ENCODE measurements at places on chromosomes 16 and 17.
A peak's percentile ranks its signal among the peaks of the same experiment; 100 is the strongest.

DNA sequence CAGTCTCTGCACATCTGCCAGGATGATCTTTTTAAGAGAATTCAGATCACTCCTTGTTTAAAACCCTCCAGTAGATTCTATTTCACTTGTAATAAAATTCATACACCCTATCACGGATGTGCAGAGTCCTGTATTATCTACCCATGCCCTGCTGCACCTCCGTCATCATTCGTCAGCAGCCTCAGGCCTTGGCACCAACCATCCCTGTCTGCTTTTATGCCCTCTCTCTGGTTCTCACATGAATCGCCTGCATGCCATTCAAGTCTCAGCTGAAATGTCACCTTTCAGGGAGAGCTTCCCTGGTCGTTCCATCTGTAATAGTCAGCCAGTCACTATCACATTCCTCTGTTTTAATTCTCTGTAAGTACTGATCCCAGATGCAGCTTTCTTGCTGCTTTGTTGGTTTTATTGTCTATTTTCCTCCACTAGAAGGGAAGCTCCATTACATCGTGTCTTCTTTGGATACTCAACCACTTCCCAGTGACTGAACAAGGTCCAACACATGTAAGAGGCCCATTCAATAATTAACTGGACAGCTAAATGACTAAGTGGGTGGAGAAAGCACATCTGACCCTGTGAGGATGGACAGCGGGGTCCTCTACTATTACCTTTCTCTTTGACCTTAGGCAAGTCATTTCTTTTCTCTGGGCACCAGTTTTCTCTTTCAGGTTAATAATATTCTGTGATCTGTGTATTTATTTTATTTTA, 81.2 kb upstream of the GOT2 start:
- DNase-seq = no peak

GRCh38 chr17:66724581-66725341, 110.2 kb upstream of the CACNG5 start:
- no peak for DNase-seq

DNA sequence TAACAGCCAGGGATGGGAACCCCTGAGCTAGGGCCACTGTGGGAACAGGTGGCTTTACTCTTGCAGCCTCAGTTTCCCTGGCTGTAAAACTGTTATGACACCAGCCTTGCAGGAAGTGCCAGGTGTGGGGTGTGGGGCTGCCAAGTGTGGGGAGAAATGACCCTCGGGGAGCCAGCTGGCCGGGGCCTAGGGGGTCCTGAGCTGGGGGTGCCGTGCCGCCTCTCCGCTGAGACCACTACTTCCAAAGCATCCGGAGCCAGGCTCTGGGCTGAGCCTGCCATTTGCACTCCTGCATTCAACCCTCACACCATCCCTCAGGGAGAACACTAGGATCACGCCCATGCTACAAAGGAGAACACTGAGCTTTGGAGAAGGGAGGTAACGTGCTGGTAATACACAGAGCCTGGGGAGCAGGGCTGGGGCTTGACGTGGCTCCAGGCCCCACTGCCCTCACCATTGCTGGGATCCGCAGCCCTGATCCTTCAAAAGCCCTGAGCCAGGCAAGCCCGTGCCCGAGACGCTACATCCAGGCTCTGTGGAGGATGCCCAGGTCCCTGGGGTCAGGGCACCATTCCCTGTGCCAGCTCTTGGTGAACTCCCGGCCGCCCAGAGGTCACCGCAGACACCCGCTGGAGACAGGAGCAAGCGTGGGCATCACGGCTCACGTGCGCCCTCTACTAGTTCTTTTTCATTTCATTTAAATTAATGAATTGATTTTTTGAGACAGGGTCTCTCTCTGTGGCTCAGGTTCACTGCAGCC, 28.8 kb upstream of the GINS2 start:
- DNase-seq = peak; percentile 82

DNA sequence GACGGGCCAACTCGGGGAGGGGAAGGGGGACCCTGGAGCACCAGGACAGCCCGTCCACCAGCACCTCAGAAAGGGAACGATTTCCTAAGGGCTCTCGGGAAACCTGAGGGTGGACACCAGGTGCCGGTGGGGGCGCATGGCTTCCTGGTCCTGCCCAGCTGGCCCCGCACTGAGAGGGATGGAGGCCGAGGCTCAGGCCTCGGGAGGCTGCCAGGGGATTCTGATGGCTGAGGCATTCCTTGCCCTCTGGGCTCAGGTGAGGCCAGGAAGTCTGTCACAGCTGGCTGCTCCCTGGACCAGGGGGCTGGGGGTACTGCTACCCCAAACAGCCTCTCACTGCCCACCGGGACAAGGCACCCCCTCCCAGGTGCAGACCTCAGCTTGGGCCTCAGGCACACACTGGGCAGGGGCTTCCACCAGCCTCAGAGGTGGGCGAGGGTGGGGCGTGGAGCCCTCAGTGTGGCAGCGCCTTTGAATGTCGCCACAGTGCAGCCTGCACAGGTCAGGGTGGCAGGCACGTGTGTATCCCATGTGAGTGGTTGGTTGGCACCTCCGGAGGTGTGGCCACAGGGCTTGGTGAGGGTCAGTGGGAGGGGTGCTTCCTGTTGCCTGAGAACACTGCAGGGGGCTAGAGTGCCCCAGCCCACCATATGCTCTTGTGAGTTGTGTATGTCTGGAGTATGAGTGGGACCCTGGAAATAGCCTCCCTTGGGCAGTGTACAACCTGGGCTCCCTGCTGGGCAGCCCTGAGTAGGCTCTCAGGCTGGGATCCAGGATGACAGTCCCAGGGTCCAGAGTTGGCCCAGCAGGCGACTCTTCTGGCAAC, 3.9 kb upstream of the FSCN2 start:
- no peak for DNase-seq

DNA sequence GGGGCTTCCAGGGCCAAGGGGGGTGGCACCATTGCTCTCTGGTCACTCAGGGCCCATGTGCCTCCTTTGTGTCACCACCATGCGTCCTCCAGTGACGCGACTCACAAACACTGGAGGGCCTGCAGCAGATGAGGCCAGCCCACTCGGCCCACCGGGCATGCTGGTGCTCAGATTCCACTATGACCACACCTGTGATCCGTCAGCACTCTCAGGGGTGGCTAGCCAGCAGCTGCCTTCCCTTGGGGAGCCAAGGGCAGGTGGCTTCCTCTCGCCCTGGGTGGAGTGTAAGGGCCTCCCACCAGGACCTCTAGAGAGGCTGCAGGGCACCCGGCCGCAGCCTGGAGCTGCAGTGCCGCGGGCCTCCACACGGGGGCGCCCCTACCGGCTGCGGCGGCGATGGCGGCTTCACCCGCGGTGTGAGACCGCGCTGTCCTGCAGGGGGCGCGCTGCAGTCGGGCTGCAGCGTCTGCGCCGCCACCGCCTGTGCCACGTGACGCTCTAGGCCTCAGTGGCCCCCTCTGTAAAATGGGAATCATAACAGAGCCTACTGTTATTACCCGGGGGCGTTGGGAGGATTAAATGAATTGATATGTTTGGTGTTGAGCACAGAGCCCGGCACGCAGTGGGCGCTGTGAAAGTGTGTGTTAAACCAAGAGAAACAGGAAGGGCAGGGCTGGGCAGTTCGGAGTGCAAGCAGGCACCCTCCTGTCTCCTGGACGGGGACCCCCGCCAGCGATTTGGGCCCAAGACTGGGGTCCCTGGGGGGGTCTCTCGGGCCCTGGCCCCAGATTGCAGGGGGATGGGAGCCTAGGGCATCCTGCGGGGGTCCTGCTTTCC, 192.4 kb upstream of the GSE1 start:
- DNase-seq = peak; percentile 92

GRCh38 chr16:50690177-50690576, 3.2 kb upstream of the NOD2 start:
- no peak for DNase-seq

- no peak for DNase-seq
Measured at GRCh38 chr16:52238710-52239109, 308.2 kb downstream of the TOX3 start.

DNA sequence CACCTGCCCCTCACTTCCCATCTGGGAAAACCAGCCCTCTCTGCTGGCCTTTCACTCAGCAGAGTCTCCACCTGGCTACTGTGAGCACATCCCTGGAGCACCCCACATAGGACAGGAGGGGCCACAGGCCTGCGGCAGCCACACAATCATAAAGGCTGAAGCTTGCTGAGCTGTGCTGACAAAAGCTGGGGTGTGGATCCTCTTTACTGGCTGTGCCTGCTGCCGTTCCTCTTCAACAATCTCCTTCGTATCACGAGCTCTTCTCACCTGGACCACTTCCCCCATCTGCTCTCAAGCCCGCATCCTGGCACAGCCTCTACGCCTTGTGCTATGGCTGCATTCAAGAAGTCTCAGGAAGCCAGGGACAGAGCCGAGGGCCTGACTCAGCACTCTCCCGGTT, 86.1 kb downstream of the ZNF778 start:
- DNase-seq = no peak

DNA sequence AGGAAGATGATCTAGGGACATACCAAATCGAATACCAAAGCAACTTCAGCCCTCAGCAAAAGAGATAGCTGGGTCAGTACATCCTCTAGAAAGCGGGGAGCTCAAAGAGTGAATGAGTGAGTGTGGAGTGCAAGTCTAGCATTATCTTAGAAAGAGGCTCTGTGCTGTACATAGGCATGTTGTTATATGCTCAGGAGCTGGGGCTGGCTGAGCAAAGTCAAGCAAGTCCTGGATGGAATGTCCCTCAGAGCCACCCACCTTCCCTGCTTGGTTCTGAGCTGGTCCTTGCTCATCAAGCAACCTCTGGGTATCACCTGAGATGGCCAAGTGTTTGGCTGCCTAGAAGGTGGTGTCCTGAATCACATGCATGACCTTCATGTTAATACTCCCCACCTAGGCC, 4.9 kb upstream of the KLHL11 start:
- DNase-seq = no peak

DNA sequence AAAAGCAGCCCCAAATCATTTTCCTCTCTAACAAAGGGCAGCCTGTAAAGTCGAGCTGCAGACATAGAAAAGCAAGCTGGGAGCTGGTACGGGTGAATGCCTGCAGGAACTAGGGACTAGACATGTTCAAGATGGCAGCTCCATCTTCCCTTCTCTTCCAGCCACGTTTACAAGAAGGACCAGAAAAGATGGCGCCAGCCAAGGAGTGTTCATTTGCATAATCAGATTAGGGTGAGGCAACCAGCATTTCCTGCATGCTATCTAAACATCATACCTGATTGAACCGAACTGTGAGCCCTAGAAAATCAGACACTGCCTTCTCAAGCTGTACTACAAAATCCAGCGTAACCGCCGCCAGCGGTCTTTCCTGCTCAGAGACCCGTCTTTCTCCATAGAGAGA, 896.8 kb downstream of the CDH11 start:
- DNase-seq = no peak

DNA sequence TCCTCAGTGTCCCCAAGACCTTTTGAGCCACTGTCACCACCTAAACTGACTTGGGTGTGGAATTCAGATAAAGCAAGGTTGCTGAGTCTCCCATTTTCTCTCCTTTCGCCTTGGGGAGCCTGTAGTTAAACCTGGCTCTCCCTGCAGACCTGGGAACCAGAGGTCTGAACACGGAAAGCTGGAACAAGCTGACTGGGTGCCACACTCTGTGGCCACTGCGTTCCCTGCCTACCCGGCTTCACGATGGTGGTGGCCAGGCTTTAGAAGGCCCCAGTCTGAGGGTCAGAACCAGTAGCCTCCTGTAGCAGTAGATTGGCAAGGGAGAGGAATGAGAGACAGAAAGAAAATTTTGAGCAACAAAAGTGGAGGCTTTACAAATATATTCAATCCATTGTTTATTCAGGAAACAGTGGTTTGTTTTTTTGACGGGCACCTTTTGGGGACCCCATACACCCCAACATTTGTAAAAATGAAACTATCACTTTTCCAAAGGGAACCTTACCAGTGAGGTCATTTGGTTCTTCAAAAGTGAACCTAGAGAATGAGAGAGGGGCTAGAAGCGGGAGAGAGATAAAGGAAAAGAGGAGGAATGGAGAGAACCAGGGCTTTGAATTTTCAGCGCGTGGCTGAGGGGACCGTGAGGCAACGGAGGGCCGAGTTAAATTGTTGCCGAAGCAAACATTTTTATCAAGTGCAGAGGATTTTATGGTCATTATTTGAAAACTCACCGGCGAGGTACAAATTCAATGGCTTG, 1.8 kb upstream of the HOXB8 start:
- no peak for DNase-seq

DNA sequence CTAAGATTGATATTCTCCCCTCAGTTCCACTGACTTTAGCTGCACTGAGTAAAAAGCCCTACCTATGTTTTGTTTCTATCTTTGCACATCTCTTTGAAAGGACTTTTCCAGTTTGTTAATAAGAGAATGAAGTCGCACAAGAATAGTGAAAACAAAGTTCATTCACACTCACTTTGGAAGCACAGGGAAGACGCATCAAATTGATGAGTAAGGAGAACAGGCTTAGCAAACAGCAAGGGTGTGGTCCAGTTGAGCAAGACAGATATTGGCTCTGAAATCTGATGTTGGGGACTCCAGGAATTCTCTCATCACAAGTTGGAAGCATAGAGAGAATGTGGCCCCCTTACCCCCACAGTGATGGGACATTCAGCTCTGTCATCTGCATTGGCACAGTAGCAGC, 221.3 kb downstream of the CDH11 start:
- DNase-seq = no peak

- DNase-seq = no peak
Measured at GRCh38 chr16:1923299-1924034, 5.3 kb upstream of the HS3ST6 start.

DNA sequence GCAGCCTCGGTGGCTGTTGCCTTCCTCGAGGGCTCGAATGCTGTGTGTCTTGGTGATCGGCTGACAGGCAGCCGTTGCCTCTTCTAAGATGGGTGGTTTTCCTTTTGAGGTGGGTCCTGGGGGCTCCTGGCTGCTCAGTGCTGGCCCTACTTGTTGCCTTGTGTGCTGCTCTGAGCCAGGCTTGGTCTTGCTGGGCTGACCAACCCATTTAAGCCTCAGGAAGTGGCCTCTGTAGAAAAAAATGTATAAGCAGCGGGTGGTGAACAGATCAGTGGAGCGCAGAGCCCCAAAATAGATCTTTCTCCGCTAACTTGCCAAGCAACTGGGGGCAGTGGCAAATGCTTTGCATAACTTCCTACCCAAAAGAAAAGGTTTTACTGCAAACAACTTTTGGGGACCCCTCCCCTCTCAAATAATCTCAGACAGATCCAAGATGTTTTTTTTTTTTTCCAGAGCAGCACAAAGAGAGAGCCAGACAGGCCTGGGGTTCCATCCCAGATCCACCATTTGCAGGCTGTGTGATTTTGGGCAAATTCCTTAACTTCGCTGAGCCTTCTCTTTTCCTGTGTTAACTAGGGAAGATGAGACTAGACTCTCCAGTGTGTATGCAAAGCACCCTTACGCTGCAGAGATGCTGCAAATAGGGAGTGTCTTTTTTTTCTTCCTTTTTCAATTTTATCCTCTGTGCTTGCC, 42.5 kb downstream of the PLCG2 start:
- DNase-seq = no peak

GRCh38 chr16:67447508-67448076, 16.7 kb downstream of the HSD11B2 start:
- DNase-seq = peak; percentile 80

- DNase-seq = no peak
Measured at GRCh38 chr16:46822270-46822669, 8.7 kb downstream of the C16orf87 start.

DNA sequence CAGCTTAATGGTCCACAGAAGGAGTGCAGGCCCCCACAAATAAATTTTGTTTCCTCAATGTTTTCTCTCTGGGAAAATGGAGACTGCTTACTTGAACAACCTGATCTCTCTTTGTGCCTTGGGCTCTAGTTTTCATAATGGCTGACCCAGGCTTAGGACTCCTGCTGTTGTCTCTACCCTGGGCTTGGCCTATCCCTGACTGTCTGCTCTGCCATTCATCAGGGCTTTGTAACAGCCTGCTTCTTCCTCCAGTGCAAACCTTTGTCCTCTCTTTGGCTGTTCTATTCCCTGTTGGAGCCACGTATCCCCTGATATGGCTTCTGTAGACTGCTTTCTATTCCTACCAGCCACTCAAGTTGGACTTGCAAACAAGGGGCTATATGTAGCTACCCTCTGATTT, 139.8 kb downstream of the SHISA9 start:
- DNase-seq = no peak

Measured in GM12892 (cell line).